ENCODE measurements at places on chromosomes 2 and 18.

GRCh38 chr18:56711708-56712445 is 60.7 kb downstream of the WDR7 start:
- DNase-seq = no peak

- no peak for DNase-seq
These were observed 9.6 kb downstream of the CROCC2 start for GRCh38 chr2:240915526-240916341.

GRCh38 chr18:8501044-8501443 is 108.2 kb upstream of the RAB12 start:
- no peak for DNase-seq

DNA sequence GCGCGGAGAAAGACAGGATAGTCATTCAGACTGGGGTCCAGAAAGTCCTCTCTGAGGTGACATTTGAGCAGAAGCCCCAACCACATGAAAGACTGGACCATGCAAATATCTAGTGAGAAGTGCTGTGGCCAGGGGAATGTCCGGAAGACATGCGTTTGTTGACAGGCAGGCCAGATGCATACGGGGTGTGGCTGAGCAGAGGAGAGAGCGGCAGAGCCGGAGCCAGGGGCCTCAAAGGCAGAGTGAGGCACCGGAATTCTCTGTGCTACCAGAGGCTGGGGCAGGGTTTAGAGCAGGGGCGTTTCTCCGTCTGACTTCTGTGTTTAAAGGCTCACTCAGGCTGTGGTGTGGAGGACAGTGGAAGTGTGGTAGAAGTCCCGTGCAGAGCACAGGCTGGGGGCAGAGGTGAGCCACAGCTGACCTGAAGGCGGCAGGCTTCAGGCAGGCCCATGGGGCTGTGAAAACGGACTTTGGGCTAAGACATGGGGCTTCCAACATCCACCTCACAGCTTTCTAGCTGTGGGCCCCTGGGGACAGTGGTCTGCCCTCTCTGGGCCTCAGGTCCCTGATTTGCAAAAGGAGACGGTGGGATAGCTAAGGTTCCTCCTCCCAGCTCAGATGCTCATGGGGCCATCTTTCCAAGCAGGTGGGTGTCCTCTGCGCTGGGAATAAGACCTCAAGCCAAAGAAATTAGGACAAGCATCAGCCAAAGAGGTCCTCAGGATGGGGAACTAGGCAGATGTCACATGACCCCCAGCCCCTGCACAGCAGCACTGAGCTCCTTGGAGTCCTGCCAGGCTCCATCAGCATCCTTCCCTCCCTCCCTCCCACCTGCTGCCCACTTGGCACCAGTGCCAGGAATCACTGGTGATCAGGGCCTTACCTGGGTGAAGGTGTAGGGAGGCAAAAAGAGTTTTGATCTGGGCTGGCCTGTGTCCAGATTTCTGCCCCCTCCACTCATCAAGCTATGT is 11.2 kb downstream of the RUFY4 start:
- no peak for DNase-seq

- DNase-seq = no peak
These were observed 88.5 kb downstream of the VAPA start for GRCh38 chr18:10002280-10002679.

GRCh38 chr2:219178377-219179175 is 501 bp downstream of the RETREG2 start:
- peak; percentile 75 for DNase-seq

- DNase-seq = peak; percentile 16
These were observed 328 bp downstream of the DTYMK start for GRCh38 chr2:241686324-241686649.

GRCh38 chr2:224561234-224562005 is 23.7 kb downstream of the CUL3 start:
- no peak for DNase-seq

- no peak for DNase-seq
These were observed 4.5 kb downstream of the GFPT1 start for GRCh38 chr2:69382547-69382946.
